AG04450 (cell line): ENCODE measurements at places on chromosomes 4 and X.

DNA sequence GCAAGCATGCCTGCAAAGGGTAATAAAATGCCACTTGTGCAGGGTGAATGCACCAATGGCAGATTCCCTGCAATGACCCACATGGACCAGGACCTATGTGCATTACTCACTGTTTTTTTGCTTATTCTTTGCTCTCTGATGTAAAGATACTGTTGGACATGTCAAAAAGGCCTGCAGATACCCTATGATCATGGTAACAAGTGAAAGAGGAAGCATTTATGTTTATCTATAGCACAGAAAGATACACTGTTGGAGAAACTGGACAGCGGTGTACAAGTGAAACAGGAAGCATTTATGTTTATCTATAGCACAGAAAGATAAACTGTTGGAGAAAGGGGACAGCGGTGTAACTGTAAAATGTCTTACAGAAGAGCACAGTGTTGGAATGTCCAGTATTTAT, 127.5 kb downstream of the PAPSS1 start:
- no peak for DNase-seq

DNA sequence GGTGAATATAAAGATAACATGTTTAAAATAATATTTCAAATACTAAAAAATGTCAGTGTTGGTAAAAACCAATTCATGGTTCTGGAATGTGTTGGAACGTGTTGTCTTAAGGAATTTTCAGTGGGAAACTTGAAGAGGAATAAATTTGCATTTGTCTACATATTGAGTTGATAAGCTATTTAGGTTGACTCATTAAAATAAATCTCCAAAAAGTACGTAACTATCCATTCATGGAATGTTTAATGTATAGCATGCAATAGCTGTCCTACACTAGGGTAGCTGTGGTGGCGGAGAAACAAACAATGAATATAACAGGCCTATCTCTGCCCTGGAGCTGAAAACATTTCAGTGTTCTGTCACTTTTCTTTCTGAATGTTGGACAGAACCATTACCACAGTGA, 20.3 kb downstream of the SHISA3 start:
- DNase-seq = no peak

- no peak for DNase-seq
Observed at GRCh38 chr4:130021706-130022105, 925.8 kb downstream of the C4orf33 start.

- no peak for DNase-seq
Observed at GRCh38 chr4:7136351-7136750, 56.0 kb upstream of the SORCS2 start.

DNA sequence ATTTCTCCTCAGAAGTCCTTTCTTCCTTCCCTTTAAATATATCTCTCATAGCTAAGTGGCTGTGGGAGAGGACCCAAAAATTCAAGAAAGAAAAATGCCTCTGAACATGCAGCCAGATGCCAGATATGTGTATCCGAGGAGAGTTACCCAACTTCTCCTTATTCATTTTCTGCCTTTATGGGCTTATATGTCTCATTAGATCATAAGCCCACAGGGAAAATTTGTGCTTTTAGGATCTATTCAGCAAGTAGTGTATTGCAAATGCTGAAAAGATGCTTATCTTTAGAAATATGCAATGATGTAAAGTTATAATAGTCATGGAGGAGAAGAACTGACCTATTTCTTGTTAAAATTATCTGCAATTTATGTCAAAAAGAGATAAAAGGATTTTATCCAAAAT, 371.8 kb upstream of the NOCT start:
- no peak for DNase-seq

GRCh38 chr4:81021142-81021944, 9.2 kb upstream of the BMP3 start:
- no peak for DNase-seq
